ENCODE measurements at places on chromosomes 16 and 17. TPM values are rescaled to one million over a fixed set of nuclear protein-coding genes. Genes with fewer than 3 reads are reported as not detected.

DNA sequence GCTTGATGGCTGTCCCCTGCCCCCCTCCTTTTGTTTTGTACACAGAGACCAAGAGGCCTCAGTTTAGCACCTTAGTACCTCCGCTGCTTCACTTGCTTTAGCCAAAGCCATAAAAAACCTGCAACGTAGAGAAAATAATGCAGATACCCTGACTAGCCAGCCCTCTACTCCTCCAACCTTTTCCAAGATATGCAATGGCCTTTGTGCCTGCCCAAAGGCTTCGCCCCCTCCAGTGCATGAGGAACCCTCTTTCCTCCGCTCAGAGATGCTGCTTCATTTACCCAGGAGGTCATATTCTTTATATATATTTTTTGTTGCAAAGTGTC lies 17.0 kb downstream of the CNTNAP1 start:
- no peak for DNase-seq

DNA sequence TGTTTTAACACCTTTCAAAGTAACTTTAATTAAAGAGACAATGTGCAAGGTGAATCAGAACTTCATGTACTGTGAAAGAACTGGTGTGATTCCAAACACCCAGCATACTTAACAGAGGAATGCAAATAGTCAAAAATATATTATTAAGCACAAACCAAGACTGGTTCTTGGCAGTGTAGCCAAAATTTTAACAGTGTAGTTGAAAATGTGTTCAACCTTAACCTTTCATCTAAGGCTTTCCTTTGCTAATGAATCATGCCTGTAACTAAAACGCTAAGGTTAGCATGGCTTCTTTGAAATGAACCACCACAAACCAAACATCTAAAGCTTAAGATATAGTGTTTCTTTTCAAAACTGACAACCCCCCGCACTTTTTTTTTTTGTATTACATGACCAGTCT lies 146.3 kb upstream of the AXIN2 start:
- no peak for DNase-seq

- DNase-seq = no peak
These were observed 50.6 kb upstream of the STH start for GRCh38 chr17:45948498-45948880.

- no peak for DNase-seq
These were observed 562.2 kb upstream of the ZFHX3 start for GRCh38 chr16:73610160-73610559.

- DNase-seq = no peak
These were observed 131.7 kb upstream of the HSBP1 start for GRCh38 chr16:83676086-83676485.

Gene TBC1D28
- polyA plus RNA-seq = not detected

GRCh38 chr17:17672453-17673368 lies 8.5 kb upstream of the RAI1 start:
- no peak for DNase-seq

Gene MILR1
- polyA plus RNA-seq = 13.1 TPM

GRCh38 chr17:82219753-82220709 lies 7.4 kb upstream of the CCDC57 start:
- DNase-seq = no peak

DNA sequence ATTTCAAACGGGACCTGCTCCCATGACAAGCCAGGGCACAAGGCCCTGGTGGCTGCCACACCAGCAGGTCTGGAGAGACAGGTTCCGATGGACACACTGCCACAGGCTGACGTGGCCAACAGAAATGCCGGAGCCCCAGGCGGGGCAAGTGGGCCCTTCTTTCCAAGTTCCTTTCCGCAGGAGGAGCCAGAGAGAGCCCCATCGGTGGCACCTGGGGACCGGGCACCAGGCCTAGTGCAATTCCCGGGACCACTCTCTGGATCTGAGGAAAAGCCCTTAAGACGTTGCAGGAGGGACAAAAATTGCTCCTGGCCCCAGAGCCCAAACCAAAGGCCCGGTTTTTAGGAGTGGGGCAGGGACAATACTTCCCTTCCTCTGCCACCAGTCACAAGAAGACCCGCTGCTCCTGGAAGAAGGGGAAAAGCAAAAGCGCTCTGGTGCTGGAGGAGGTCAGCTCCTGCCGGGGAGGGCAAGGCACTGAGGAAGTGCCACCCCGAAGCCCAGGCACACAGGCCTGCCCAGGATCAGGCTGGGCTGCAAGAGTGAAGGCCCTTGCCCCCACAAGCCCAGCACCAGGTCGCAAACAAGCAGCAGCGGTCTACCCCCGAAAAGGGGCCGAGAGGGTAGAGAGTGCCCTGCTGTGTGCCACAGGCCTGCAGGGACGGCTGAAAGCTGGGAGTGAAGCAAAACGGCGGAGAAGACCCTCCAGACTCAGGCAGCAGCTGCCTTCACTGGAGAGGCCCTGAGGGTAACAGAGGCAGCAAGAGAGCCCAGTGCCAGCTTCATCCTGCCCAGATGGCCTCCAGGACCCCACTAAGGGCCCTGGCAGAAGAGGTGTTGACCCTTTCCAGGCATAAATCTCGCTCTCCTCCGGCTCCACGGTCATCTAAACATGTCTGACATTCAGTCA lies 29.1 kb downstream of the MAP1LC3B start:
- DNase-seq = no peak

DNA sequence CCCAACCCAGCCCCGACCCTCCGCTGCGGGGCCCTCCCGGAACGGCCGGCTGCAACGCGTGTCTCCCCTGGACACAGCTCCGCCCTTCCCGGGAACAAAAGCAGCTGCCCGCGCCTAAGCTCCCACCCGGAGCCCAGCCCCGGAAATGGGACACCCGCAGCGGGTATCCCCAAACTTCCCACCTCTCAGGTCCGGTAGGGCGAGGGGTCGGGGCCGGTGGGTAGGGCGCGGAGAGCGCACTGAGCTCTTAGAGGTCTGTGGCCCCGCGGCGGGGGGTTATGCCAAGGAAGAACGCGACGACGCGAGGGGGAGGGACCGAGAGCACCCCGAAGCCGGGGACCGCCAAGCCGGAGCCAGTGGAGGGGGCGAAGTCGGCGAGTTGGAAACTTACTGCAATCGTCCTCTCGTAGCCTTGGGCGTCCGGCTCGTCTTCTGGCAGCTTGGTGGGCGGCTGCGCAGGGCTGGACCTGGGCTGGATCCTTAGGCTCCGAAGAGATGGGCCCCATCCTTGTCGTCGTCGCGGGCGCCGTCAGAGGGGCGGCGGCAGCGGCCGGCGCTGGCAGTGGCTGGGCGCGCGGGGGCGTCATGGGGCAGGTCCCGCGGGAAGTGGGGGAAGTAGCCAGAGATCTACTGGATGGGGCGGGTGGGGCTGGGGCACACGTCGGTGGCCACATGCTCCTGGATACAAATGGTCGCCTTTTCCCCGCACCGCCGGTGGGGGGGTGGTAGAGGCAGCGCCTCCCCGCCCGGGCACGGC lies 6.9 kb downstream of the USP6 start:
- DNase-seq = peak; percentile 37

- no peak for DNase-seq
These were observed 204.7 kb upstream of the GOT2 start for GRCh38 chr16:58938811-58939210.

Gene ZSCAN10
- not detected for polyA plus RNA-seq

GRCh38 chr17:15343749-15344148 lies 2.4 kb upstream of the TEKT3 start:
- no peak for DNase-seq

Gene DNAAF8
- polyA plus RNA-seq = 0.35 TPM

Gene ITGAD
- 2.7 TPM for polyA plus RNA-seq

DNA sequence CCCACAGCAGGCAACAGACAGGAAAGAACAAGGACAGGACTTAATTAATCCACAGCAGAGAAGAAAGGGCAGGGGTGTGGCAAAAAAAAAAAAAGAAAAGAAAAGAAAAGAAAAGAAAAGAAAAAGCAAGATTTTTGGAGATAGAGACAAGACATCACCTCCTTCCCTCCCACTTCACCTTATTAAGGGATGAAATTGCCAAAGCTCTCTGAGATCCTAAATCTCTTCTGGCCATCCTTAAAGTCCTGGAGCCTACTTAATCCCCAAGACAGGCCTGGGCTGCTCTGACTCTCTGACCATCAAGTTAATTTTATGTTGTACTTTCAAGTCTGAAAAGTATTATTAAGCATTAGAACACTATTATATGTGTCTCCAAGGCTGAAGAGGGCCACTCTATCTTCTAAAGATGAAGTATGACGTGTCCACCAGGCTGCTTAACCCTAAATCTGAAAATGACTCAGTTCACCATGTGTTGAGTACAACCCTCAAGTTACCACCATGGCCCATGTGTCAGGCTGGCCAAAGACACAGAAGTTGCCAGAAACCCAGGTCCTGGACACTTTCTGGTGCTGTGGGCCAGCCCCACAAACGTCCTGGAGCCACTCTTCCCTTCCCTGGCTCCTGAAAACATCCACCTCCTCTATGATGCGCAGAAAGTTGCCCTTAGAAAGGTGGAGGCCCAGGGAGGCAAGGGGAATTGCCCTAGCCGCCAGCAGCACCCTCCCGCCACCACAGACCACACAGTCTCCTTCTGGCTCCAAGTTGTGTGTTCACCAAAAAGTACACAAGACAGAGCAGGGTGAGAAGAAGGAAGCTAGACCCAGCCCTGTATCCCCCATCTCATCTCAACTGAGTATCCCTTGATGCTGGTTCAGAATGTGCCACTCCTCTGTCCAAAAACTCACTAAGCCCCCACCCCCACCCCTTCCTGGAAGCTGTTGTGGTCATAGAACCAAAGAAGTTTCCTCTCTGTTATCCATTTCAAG lies 2.7 kb downstream of the SOCS1 start:
- DNase-seq = no peak

GRCh38 chr16:77850636-77851333 lies 62.4 kb downstream of the VAT1L start:
- no peak for DNase-seq

Gene NPIPB2
- polyA plus RNA-seq = 19.3 TPM

Gene HAS3
- 1.3 TPM for polyA plus RNA-seq

DNA sequence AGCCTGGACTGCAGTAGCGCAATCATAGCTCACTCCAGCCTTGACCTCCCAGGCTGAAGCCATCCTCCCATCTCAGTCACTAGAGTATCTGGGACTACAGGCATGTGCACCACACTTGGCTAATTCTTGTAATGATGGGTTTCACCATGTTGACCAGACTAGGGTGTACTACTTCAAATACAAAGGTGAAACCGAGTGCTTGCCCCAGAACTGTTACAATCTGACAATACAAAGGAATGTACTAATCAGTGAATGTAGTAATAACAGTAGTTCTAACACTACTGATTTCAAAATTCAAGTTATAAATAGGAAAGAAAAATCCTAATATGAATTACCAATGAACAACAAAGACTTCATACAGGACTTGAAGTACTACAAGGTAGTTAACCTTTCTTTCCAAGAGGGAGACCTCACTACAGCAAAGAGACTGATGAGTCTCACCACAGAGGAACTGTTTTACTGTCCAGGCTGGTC lies 24.4 kb downstream of the CRK start:
- no peak for DNase-seq

Gene SRSF2
- polyA plus RNA-seq = 126 TPM

GRCh38 chr17:59825533-59826322 lies 67.0 kb downstream of the TUBD1 start:
- no peak for DNase-seq

DNA sequence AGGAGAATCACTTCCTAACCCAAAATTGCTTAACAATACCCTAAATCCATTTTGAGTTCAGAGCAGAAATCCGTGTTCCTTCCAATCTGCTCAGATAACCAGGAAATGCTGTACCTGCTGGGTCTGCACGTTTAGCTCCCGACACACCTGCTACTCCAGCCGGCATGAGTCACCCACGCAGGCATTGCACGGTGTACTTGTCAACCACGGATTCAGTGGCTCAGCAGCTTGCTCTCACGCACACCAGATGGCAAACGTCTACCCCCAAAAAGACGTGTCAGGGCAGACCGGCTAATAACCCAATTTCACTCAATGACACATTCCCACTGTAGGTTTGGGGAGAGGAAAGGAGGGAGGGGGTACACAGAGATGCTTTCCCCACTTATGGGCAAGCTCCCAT lies 468.1 kb downstream of the SOX9 start:
- no peak for DNase-seq

DNA sequence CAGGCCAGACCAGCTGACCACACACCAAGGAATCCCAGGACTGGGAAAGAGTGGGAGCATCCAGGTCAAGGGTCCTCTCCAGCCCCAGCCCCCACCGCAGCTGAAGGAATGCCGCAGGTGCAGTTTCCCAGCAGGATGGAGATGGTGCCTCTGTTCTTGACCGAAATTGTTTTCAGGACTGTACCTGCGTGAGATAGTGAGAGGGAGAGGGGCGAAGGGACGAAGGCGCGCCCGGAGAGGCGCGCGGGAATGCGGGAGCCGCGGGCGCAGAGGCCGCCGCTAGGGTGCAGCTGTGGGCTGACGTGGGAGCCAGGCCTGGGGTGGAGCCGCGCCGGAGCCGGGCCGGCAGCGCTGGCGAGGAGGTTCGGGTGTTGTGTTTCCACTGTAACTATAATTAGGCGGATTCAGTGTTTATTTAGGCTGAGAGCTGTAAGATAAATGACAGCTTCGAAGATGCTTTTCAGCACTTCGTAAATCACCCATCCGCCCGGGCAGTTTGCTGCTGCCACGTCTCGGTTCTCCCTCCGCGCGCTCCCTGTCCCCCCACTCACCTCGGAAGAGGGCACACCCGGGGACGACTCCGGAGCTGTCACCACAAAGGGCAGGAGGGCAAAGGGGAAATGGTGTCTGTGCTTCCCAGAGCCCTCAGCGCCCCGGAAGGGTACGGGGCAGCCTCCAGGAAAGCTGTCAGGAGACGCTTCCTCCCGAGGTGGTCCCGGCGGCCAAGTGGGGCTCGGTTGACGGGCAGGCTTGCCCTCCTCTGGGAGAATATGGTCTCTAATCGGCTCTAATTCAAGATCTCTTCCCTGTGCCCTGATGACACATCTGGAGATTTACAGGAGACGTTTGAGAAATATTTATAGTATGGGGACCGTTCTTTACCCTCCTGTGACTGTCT lies 38.2 kb downstream of the HOXB1 start:
- DNase-seq = peak; percentile 26

Gene TAC4
- polyA plus RNA-seq = not detected

Gene TBX2
- polyA plus RNA-seq = 4.8 TPM

- DNase-seq = no peak
These were observed 13.2 kb upstream of the SLC6A2 start for GRCh38 chr16:55642611-55643010.

- no peak for DNase-seq
These were observed 221.3 kb downstream of the SNX29 start for GRCh38 chr16:12197812-12198211.

DNA sequence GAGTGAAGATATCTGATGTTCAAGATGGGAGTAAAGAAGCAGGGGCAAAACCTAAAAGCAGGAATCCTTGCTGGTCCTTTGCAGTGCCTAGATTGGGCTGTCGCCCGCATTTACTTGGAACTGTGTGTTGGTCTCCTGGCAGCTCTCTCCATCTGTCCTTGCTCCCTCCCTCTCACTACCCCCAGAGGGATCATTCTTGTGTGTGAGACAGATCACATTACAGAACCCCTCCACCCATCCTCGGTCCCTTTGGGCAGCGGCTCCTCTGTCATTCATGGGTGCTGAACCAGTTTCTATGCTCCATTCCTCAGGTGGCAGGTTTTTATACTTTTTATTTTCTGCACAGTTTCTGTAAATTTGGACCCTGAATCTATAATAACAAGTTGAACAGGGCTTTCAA lies 99.4 kb upstream of the MYOCD start:
- DNase-seq = no peak

- DNase-seq = no peak
These were observed 255.5 kb downstream of the CDH13 start for GRCh38 chr16:82882226-82882625.

- no peak for DNase-seq
These were observed 16.7 kb downstream of the DNAAF1 start for GRCh38 chr16:84161801-84162200.

Gene TBC1D16
- 11.9 TPM for polyA plus RNA-seq

GRCh38 chr16:79099716-79100115 lies 500.8 kb downstream of the MAF start:
- no peak for DNase-seq

Data from ovary (tissue), 10 donors.